ENCODE measurements at places on chromosomes 5 and 9.
A peak's percentile ranks its signal among the peaks of the same experiment; 100 is the strongest.

GRCh38 chr5:127643607-127644006, 5.3 kb upstream of the CTXN3 start:
- DNase-seq = no peak

DNA sequence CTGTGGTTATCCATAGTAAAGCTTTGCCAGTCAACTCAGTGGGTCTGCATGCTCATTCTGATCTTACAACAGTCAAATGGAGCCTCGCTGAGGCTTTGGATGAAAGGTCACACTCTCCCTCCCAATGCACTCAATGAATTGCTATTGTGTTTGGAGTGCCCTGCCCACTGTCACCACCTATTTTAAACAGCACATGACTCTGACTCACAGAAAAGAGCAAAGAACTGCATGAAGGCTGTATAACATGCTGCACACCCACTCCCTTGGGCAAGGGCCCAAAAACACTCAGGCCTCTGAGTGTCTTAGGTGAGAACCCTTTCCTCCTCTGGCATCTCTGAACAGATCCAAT, 118.7 kb upstream of the CCDC112 start:
- peak; percentile 70 for DNase-seq

DNA sequence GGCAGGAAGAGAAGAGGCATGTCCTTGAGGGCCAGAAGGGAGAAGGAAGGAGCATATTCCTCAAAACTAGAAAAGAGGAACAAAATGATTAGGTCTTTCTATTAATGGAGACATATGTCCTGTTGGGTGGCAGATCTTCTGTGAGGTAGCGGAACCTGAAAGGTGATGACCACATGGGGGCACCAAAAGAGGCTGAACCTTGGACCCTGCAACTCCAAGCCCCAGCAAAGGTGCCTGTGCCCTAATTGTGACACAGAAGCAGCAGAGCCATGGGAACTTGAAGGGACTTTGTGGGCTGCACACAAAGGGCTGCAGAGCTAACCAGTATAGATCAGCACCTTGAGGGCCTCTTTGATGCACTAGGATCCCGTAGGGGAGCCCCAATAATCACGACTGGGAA, 158.0 kb downstream of the BAAT start:
- no peak for DNase-seq

DNA sequence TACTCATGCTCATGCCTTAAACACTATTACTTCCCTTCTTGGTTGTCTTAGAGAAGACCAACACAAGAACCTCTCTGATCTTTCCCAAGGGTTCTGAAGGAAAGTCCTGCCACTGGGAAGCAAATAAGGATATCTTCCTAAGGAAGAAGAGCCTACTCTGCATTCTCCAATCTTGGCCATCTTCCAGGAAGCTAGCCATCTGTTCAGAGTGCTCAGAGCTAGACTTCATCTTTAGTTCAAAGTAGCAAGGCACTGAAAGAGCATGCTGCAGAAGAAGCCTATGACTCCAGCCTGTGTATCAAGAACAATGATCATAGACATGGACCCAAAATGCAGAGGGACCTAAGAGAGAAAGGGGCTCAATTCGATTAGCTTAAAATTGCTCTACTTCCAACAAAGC, 114.7 kb downstream of the KIAA0825 start:
- no peak for DNase-seq

- DNase-seq = no peak
These were observed 18.6 kb upstream of the KDM4C start for GRCh38 chr9:6739218-6739617.

GRCh38 chr9:112200711-112201110, 25.6 kb upstream of the SUSD1 start:
- DNase-seq = no peak

GRCh38 chr9:12988258-12988657, 213.4 kb downstream of the LURAP1L start:
- no peak for DNase-seq

DNA sequence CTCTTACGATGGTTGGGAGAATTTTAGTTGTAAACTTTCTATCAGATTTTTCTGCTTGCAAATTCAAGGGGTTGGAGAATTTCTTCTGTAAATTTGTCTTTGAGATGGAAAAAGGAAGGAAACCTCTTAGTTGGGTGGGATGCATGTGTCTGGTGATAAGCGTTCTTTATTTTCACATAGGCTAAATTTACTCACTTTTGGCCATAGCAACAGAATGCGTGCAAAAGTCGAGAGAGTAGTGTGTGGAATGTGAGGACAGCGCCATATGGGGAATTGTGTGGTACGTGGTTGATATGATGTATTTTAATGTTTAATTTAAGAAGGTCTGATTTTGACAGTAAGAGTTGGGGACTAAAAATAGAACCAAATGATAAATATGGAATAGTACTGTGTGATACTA, 282.2 kb downstream of the TAF11L14 start:
- no peak for DNase-seq

GRCh38 chr5:178277866-178278265, 45.3 kb upstream of the PHYKPL start:
- DNase-seq = no peak

- DNase-seq = no peak
These were observed 10.6 kb upstream of the PWWP2A start for GRCh38 chr5:160129841-160130240.

GRCh38 chr5:144876990-144877389, 706.3 kb downstream of the KCTD16 start:
- DNase-seq = no peak

DNA sequence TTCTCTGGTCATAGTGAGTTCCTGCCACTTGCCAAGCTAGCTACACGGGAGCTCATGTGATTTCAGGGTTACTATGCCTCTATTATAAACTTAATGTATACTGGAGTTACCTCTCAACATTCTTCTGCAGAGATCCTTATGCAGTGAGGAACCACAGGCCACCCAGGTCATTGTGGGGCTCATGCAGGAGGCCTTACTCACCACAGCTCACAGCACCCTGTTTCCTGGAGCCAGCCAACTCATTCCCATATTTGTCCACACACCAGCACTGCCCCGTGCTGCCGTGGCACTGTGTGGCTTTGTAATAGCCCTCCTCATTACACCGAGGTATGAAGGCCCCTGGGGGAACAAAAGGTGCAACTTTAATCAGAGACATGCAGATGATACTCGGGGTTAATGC, 520.0 kb downstream of the SPOCK1 start:
- no peak for DNase-seq

GRCh38 chr5:177539411-177539810, 15.0 kb downstream of the FAM193B start:
- no peak for DNase-seq

Data from astrocyte of the cerebellum (primary cell).